ENCODE measurements at places on chromosomes 3 and 15.

DNA sequence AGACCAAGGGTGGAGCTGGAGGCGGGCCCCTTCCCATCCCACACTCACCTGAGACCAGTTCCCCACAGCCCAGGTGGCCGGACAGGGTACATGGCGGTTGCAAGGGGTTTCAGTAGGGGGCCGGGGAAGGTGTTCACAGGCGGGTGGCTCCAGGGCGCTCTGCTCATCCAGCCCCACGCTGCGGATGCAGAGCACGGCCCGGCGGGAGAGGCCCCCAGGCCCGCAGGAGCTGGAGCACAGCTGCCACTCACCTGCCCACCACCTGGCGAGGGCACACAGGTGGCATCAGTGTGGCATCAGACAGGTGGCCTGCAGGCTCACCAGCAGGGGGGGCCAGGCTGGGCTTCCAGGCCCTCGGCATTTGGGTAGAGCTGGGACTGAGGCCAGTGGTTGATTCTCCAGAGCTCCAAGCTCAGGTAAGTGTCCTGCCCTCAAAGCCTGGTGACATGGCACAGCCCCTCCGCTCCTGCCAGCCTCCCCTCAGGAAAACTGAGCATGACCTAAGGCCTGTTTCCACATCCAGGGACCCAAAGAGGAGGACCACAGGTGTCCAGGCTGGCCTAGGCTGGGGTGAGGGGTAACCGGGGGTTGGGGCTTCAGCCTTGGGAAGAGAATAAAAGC, 43.8 kb downstream of the ADAMTS7 start:
- no peak overlapping the region for H3K27ac ChIP-seq
- H3K27me3 ChIP-seq: no peaks in the 10 kb centered on the region
- H3K4me1 ChIP-seq: no peaks in the 10 kb centered on the region
- DNase-seq: no peak

DNA sequence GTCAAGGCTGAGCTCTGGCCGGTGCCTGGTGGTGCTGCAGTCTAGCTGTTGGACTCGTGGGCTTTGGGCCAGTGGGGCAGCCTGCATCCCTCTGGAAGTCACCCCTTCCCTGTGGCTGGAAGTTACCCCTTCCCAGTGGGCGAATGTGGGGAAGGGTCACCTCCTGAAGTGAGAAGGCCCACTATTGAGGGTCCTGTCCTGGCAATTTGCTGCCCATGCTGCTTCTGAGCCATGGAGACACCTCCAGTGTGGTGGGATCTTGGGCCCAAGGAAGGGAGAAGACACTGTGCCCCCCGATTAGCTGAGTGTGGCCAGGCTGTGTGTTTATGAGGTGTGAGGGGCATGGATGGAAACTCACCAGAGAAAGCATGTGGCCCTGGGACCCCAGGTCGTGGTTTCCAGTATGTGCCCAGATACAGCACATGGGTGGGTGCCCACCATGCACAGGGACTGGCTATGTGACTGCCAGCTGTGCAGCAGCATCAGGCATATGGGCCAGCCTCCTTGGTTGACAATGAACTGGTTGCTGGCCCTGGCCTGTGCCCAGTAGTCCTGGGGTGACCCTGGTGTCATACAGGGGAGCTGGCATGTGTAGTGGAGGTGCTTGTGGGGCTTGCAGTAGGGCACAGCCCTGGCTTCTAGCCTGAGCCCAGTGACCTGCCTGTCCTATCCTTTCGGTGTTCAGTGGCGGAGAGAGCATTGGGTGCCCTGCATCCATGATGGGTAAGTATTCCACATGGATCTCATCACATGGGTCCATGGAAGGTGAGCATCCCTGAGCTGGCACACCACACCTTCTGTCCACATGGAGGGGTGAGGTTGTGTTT, 221.2 kb downstream of the SNRPN start:
- no peak overlapping the region for H3K4me3 ChIP-seq
- peak; percentile 3 for DNase-seq
- H3K36me3 ChIP-seq: peaks cover 4% of the 10 kb centered on the region
- no peaks in the 10 kb centered on the region for H3K4me1 ChIP-seq

DNA sequence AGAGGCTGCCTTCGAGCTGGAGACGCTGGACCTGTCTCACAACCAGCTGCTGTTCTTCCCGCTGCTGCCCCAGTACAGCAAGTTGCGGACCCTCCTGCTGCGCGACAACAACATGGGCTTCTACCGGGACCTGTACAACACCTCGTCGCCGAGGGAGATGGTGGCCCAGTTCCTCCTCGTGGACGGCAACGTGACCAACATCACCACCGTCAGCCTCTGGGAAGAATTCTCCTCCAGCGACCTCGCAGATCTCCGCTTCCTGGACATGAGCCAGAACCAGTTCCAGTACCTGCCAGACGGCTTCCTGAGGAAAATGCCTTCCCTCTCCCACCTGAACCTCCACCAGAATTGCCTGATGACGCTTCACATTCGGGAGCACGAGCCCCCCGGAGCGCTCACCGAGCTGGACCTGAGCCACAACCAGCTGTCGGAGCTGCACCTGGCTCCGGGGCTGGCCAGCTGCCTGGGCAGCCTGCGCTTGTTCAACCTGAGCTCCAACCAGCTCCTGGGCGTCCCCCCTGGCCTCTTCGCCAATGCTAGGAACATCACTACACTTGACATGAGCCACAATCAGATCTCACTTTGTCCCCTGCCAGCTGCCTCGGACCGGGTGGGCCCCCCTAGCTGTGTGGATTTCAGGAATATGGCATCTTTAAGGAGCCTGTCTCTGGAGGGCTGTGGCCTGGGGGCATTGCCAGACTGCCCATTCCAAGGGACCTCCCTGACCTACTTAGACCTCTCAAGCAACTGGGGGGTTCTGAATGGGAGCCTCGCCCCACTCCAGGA, 21.1 kb downstream of the NRROS start:
- no peak overlapping the region for H3K27ac ChIP-seq
- H3K36me3 ChIP-seq: no peaks in the 10 kb centered on the region

DNA sequence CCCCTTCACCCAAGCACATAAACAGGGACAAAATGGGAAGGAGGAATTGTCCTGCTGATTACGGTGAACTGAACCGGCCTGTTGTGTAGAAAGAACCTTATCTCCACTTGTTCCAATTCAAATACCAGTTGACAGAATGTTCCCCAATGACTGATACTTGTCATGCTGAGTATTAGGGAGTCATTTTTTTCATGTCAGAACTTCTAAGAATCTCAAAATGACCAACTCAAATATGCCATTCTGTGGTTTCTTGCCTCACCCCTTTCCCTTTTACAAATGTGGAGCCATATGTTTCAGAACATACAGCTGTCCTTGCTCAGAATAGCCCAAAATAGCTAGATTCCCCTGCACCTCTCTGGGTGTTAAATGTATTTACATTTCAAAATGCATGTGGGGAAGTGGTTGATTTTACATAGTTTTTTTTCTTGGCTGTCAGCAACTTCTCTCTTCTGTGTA, 405.9 kb upstream of the TBL1XR1 start:
- peaks cover 34% of the 10 kb centered on the region for H3K4me1 ChIP-seq
- no peaks in the 10 kb centered on the region for H3K36me3 ChIP-seq
- H3K4me3 ChIP-seq: no peak overlapping the region
- no peak for DNase-seq

DNA sequence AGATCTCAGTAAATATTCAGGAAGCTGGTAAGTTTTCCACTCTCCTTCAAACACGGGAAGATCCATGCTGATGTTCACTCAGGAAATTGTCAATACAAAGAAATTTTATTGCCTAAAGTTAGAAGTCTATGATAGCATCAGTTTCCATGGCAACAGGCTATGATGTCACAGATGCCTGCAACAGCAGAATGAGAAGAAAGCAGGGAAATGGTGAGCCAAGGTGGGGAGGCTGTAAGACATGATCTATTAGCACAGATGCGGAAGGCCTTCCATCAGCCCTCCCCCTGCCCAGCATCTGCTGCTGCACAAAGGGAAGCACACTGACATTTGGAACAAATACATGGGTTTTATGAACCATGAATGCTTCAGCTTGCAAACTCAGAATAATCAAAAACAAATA, 28.6 kb downstream of the EPHB1 start:
- H3K4me1 ChIP-seq: no peaks in the 10 kb centered on the region
- H3K27ac ChIP-seq: no peak overlapping the region
- DNase-seq: no peak
- H3K36me3 ChIP-seq: no peaks in the 10 kb centered on the region
- H3K4me3 ChIP-seq: no peak overlapping the region
